Transverse colon (tissue), 4 donors: ENCODE measurements at places on chromosomes 6 and 20. TPM values are rescaled to one million over a fixed set of nuclear protein-coding genes. Genes with fewer than 3 reads are reported as not detected.
A peak's percentile ranks its signal among the peaks of the same experiment; 100 is the strongest.

The MRPS10 gene
- 25.4 TPM for total RNA-seq

The SEMG1 gene
- not detected for total RNA-seq

The CYP24A1 gene
- total RNA-seq: not detected

- no peaks in the 10 kb centered on the region for H3K4me1 ChIP-seq
- no peak overlapping the region for H3K27ac ChIP-seq
- H3K4me3 ChIP-seq: no peak overlapping the region
- no peaks in the 10 kb centered on the region for H3K36me3 ChIP-seq
- H3K27me3 ChIP-seq: no peaks in the 10 kb centered on the region
Observed at GRCh38 chr6:143241911-143242310, 181.2 kb downstream of the AIG1 start.

The DNAH8 gene
- not detected for total RNA-seq

GRCh38 chr20:3678856-3679720, 2.7 kb downstream of the ADAM33 start:
- H3K4me1 ChIP-seq: peaks cover 37% of the 10 kb centered on the region
- peak overlapping the region; percentile 96 for H3K27ac ChIP-seq
- H3K4me3 ChIP-seq: no peak overlapping the region
- DNase-seq: no peak

The DEF6 gene
- 2.6 TPM for total RNA-seq

The RWDD1 gene
- 23.9 TPM for total RNA-seq

The CLVS2 gene
- not detected for total RNA-seq

GRCh38 chr6:149457316-149457884, 27.4 kb downstream of the ZC3H12D start:
- H3K27ac ChIP-seq: no peak overlapping the region
- H3K4me1 ChIP-seq: peaks cover 20% of the 10 kb centered on the region
- no peaks in the 10 kb centered on the region for H3K27me3 ChIP-seq
- no peaks in the 10 kb centered on the region for H3K36me3 ChIP-seq

The GHRH gene
- total RNA-seq: not detected

The OPN5 gene
- not detected for total RNA-seq

DNA sequence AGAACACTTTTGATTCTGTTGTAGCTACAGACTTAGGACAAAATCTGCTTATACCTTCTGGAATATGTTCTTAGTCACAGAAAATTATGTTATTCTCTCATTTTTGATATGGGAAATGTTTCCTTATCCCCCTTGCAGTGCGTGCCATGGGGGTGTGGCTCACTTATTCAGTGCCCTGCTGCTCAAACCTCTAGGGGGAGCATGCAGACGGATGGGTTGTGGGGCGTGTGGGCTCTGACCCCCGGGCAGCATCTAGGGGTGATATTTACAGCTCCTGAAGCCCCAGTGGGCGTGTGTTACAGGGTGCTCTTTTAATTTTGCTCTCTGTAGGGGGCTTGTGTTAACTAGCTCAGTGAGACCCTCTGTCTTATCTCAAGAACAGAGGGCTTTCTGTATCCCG, 61.3 kb upstream of the FERMT1 start:
- H3K27me3 ChIP-seq: no peaks in the 10 kb centered on the region
- no peak overlapping the region for H3K27ac ChIP-seq

GRCh38 chr6:134637847-134638437, 312.0 kb downstream of the ALDH8A1 start:
- H3K27me3 ChIP-seq: no peaks in the 10 kb centered on the region
- H3K4me1 ChIP-seq: peaks cover 12% of the 10 kb centered on the region
- no peak overlapping the region for H3K27ac ChIP-seq

- H3K27ac ChIP-seq: no peak overlapping the region
- H3K4me1 ChIP-seq: no peaks in the 10 kb centered on the region
- H3K4me3 ChIP-seq: no peak overlapping the region
- no peaks in the 10 kb centered on the region for H3K36me3 ChIP-seq
- no peaks in the 10 kb centered on the region for H3K27me3 ChIP-seq
Observed at GRCh38 chr6:155122199-155122950, 127.3 kb downstream of the TIAM2 start.
